ENCODE measurements at places on chromosomes 3 and 15. TPM values are rescaled to one million over a fixed set of nuclear protein-coding genes. Genes with fewer than 3 reads are reported as not detected.

The SCG5 gene
- total RNA-seq, result 0.96 TPM

The SLC25A36 gene
- 83.4 TPM for total RNA-seq

The CALML4 gene
- 4.5 TPM for total RNA-seq

- H3K4me3 ChIP-seq, result no peak overlapping the region
- no peaks in the 10 kb centered on the region for H3K27me3 ChIP-seq
- H3K4me1 ChIP-seq, result no peaks in the 10 kb centered on the region
- no peak overlapping the region for H3K27ac ChIP-seq
- no peak for DNase-seq
- no peaks in the 10 kb centered on the region for H3K36me3 ChIP-seq
Measured at GRCh38 chr15:88830016-88830415, 26.8 kb downstream of the ACAN start.

DNA sequence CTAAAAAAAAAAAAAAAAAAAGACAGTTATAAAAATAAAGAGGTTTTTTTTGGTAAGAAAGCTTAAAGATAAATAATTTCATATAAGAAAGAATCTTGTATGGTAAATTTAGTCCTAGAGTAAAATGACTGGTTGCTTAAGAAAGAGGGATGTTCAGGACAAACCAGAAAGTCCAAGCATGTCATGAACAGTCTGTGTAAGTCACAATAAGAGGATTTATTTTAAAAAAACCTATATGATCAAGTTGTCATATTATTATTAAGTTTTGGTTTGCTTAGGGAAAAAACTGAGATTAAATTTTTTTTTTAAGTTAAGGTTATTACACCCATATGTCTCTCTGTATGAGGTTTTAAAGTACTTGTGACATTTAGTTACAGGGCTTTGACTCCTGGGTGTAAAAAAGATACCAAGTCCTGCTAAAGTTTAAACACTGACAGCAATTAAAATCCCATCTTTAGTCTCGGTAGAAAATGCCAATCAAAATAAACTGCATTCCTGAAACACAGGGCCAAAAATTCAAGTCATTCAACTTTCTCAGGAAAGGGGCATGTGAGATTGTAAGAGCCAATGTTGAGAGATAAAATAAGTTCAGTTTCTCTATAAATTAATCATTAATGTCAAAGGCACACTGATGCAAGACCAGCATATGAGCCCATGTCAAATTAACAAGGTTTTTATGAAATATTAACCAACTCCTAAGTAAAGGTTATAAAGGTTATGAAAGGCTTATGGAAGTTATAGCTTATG, 8.5 kb upstream of the BDH1 start:
- DNase-seq, result no peak
- H3K27me3 ChIP-seq, result peaks cover 16% of the 10 kb centered on the region
- no peak overlapping the region for H3K27ac ChIP-seq
- no peaks in the 10 kb centered on the region for H3K4me1 ChIP-seq
- H3K4me3 ChIP-seq, result no peak overlapping the region

- H3K27me3 ChIP-seq, result no peaks in the 10 kb centered on the region
- no peak overlapping the region for H3K27ac ChIP-seq
- no peaks in the 10 kb centered on the region for H3K4me1 ChIP-seq
- no peak for DNase-seq
Measured at GRCh38 chr3:4928277-4928789, 50.9 kb upstream of the BHLHE40 start.

DNA sequence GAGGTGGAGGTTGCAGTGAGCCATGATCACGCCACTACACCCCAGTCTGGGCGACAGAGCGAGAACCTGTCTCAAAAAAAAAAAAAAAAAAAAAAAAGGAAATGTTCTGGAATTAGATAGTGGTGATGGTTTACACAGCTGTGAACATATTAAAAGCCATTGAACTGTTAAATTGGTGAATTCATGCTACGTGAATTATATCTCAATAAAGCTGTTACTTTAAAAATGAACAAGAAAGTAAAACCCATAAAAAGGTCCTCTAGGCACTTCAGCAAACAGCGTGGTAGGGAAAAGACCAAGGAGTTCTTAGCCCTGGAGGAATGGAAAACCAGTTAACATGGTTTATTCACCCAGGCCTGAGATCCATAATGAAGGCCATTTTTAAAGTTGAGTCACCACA, 180.1 kb downstream of the ATG7 start:
- H3K4me1 ChIP-seq, result no peaks in the 10 kb centered on the region
- H3K36me3 ChIP-seq, result no peaks in the 10 kb centered on the region
- H3K4me3 ChIP-seq, result no peak overlapping the region

- peak; percentile 88 for DNase-seq
- peak overlapping the region; percentile 7 for H3K27ac ChIP-seq
- no peaks in the 10 kb centered on the region for H3K36me3 ChIP-seq
- no peaks in the 10 kb centered on the region for H3K27me3 ChIP-seq
Measured at GRCh38 chr3:14439501-14440167, 37.2 kb downstream of the SLC6A6 start.

- H3K27ac ChIP-seq, result no peak overlapping the region
- H3K36me3 ChIP-seq, result no peaks in the 10 kb centered on the region
- DNase-seq, result no peak
- H3K27me3 ChIP-seq, result no peaks in the 10 kb centered on the region
Measured at GRCh38 chr3:22907796-22908195, 295.3 kb upstream of the UBE2E2 start.
